ENCODE measurements at places on chromosomes 12 and 14.

DNA sequence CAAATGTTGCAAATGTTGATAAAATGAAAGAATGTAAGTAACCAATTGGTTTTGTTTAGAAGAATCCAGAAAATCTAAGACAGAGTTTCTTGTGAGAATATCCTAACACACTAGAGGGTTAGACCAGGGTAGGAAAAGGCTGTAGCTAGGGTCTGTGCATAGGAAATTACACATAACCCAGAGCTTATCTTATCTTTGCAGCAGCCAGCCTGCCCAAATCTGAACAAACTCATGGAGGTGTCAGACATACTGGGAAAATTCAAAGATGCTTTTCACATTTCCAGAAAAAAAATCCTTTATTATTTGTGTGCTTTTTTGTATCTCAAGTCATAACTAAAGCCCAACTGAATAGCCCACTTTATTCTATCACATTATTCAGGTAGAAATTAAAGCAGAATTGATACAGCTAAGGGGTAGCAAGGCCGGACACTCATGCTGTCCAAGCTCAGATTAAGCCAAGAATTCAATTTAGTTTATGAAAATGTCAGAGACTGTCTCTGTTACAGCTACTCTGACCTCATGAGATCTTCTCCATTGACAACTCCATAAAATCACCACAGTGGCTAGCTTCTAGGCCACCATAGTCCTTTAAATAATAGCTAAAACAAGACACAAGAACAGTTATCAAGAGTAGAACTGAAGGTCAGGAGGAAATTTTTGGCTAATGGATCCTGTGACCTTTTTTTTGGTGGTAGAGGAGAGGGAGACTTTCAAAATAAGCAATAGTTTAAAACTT is 169.6 kb upstream of the RASSF8 start:
- DNase-seq: no peak

GRCh38 chr12:45914090-45914489 is 76.3 kb downstream of the SCAF11 start:
- DNase-seq: no peak

- peak; percentile 84 for DNase-seq
These were observed 253.1 kb downstream of the EFCAB11 start for GRCh38 chr14:89701211-89702043.

DNA sequence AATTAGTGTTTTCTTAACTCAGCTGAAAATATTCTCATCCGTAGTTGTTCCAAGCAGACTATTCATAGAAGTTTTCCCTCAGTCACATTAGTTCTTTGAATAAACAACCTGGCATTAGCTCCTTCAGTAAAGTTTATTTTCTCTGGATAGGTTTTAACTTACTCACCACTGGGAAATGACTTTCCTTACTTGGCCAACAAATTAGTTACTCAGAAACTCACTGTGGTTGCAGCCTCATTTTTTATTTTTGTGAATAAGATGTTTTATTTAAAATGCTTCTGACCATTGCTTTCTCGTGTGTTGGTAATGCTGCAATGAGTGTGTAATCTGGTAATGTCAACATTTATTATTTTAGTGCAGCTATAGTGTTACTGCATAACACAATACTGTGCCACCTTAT is 74.9 kb downstream of the NOVA1 start:
- DNase-seq: no peak

DNA sequence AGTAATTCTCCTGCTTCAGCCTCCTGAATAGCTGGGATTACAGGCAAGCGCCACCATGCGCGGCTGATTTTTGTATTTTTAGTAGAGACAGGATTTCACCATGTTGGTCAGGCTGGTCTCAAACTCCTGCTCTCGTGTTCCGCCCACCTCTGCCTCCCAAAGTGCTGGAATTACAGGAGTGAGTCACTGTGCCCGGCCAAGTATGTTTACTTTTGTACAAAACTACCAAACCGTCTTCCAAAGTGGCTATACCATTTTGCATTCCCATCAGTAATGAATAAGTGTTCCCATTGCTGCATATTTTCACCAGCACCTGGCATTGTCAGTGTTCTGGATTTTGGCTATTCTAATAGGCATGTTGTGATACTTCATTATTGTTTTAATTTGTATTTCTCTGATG is 8.4 kb upstream of the KRT6A start:
- DNase-seq: no peak
